Stimulated activated CD8-positive, alpha-beta memory T cell treated with anti-CD3 and anti-CD28 coated beads, Interleukin-4, amount 100 ng/mL, for 48 hours (primary cell): ENCODE measurements at places on chromosomes 2 and 18.

DNA sequence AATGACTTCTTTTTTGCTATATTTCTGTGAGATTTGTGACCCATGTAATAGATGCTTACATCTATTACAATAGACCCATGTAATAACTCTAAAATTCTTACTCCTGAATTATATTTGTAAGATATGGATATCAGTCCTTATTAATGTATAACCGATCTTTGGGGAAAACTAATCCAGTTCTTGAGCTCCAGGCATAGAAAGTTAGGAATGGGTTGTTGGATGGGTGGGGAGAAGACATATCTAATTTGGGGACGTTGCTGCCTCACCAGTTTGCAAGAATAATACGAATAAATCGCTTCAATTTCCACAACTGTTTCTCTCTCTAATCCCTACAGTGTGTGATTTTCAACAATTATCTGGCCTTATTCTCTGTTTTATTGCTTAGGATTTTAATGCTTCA lies 13.5 kb downstream of the CAVIN2 start:
- DNase-seq: no peak

- no peak for DNase-seq
Measured at GRCh38 chr2:217695033-217695520, 307.7 kb downstream of the TNS1 start.

GRCh38 chr2:118224895-118225311 lies 136.6 kb downstream of the INSIG2 start:
- no peak for DNase-seq

DNA sequence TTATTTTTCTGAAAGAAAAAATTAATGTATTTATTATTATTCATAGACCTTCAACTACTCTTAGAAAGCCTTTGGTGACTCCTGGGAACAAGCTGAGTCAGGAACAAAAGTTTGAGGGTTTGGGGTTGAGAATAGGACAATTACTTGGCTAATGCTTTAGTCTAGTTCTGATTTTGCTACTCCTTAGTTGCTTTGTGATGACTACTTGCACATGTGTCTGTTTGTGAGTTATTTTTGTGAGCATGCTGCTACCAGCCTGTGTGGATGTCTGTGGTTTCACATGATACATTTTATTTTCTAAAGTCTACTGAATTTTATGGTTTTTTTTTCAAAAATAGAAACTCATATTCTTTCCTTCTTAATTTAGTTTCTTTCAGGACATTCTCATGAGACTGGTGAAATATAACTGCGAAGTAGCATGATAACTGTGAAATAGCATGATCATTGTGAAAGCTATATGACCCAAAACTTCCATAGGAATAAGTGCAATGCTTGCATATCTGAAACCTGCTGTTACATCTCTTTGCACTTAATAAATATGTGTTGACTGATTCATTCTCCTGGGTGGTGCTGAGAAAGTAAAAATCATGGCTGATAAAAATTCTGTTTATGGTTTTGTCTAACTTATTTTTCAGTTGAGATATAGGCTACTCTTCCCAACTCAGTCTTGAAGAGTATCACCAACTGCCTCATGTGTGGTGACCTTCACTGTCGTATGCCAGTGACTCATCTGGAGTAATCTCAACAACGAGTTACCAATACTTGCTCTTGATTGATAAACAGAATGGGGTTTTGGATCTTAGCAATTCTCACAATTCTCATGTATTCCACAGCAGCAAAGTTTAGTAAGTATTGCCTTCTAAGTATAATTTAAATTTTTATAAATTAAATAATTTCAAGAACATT lies 17.9 kb upstream of the IL18R1 start:
- DNase-seq: no peak

GRCh38 chr2:209095432-209095831 lies 328.4 kb upstream of the MAP2 start:
- DNase-seq: no peak
